M059J (cell line): ENCODE measurements at places on chromosomes 11 and 22.

GRCh38 chr11:75275581-75275980 is 35.0 kb downstream of the TPBGL start:
- no peak for DNase-seq

- DNase-seq = no peak
These were observed 20.4 kb upstream of the EMSY start for GRCh38 chr11:76424379-76424778.

DNA sequence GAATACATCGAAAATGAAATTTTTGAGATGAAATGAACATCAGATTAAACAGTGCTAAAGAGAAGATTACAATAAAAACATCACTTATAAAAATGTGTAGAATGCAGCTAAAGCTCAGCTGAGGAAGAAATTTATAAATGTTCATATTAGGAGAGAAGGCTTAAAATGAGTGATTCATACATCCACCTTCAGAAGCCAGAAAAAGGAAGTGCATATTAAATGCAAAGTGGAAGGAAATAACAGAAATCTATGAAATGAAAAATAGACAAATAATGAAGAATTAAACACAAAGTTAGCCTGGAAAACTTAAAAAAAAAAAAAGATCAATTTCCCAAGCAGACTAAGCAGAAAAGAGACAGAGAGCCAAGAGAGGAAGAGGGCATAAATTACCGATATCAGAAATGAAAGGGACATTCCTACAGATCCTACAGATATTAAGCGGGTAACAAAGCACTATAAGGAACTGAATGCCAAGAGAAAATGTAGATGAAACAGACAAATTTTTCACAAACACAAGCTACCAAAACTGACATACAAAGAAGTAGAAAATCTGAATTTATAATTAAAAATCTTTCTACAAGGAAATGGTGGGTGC is 7.2 kb upstream of the MOB2 start:
- DNase-seq = no peak

DNA sequence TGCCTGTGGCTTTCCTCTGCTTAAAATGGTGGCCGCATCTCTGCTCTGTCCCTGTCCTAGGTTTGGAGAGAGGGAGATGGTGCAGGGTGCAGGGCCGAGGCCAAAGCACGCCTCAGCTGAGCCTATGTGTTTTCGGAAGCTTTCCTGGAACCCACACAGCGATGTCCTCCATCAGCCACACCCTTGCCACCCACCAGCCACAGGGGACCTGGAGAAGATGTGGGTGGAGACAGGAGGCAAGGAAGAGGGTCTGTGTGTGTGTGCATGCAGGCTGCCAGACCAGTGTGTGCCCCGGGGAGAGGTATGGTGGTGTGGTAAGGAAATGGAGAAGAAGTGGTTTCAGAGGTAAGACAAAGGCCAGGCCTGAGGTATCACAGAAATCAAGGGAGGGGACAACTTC is 155.7 kb downstream of the TBC1D22A start:
- DNase-seq = no peak

GRCh38 chr11:116938471-116939070 is 101.1 kb upstream of the APOA1 start:
- no peak for DNase-seq

GRCh38 chr11:1165256-1166041 is 7.7 kb downstream of the MUC5AC start:
- no peak for DNase-seq

GRCh38 chr22:27935897-27936296 is 16.8 kb upstream of the PITPNB start:
- DNase-seq = no peak

DNA sequence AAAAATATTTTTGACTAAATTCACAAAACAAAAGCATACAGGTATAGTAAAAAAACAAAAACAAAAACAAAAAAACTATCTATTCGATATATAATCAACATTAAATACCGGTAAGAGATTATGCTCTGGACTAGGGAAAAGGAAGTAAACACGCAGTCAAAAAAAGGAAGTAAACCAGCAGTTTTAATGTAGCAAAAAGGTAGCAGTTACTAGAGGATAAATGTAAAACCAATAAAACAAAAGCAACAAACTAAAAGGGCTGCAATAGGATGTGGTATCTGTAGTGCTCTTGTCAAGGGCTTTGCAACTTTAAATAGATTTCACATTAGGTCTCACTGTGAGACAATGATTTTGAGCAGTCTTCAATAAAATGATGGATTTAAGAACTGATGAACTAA is 2.4 kb downstream of the TRIM22 start:
- DNase-seq = no peak

DNA sequence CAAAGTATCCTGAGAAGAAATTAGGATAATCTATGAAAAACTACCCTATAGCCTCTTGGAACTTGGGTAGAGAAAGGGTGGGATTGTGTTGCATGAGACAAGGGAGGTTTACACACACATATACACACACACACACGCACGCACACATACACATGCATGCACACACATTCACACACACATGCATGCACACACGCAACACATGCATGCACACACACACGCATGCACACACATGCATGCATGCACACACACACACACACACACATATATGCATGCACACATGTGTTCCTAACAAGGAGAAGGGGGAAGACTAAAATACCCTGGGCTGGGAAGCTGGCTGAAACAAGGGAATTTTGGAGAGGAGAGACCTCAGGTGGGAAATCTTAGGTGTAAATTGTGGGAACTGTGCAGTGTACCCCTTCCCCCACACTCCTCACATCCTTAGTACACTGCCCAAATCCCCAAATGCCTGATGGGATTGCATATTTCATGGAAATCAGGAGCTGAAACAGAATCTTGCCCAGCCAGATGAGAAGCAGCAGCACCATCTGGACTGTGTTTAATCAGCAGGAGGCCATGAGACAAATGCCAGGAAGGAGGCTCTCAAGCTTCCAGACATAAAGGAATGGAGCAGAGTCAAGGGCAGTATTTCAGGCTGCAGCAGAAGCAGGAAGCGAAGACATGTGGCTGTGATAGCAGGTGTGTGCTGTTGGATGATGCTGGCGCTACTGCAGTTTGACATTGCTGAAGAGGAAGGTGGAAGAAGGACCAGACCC is 14.6 kb upstream of the POLD3 start:
- DNase-seq = no peak

- DNase-seq = no peak
These were observed 1043.1 kb downstream of the JRKL start for GRCh38 chr11:97432926-97433325.

DNA sequence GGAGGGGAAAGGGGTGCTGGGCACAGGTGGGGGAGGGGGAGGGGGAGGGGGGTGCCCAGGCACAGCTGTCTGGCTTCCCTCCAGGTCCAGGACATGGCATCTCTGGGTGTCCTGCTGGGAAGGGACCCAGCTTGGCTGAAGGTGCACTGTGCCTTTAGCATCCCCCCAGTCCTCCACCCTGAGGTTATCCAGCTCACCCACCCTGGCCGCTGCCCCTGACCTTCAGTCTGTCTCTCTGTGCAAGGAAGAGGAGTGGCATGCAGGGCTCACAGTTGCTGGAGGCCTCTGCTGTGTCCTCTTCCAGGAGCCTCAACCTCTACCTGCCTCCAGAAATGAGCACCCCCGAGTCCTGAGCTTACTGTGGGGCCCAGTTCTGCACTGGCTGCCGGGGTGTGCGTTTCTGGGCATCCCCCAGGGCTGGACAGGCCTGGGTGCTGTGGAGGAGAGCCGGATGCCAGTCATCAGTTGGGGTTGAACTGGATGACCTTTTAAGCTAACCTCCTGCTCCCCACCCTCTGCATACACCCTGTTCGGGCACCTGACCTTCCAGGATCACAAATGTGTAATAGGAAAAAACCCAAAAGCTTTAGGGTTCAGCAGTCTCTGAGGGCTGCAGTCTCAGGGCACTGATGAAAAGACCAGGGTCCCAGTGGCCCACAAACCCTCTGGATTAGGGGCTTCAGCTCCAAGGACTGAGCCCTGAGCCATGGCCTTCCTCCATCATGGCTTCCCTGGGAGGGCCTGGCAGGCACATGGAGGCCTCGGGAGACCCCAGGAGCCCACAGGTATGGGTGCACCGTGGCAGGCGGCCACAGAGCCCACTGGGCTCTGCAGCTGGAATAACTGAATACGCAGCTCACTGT is 9.6 kb upstream of the CTSD start:
- DNase-seq = no peak

- peak; percentile 91 for DNase-seq
These were observed 18.1 kb upstream of the BDNF start for GRCh38 chr11:27718346-27718862.

GRCh38 chr11:130545449-130546072 is 97.1 kb downstream of the ADAMTS15 start:
- no peak for DNase-seq

- peak; percentile 49 for DNase-seq
These were observed 9.7 kb downstream of the USP2 start for GRCh38 chr11:119371778-119372182.

GRCh38 chr11:106379265-106379664 is 301.8 kb downstream of the AASDHPPT start:
- no peak for DNase-seq

DNA sequence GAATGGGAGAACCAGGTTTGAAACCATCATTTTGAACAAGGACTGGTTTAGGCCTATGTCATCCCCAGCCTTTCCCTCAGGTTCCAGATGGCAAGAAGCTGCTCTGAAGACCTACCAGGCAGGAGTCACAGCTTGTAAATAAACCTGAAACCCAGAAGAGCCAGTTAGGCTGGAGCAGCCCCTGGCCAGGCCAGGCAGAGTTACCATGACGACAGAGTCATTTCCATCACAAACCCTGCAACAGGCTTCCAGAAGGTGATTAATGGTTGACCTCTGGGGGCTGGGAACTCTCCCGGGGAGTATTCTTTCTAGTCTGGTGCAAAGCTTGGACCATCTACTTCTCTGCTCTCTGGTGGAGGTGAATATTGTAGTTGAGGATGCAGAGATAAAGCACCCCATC is 164.1 kb upstream of the NCAM1 start:
- peak; percentile 20 for DNase-seq

DNA sequence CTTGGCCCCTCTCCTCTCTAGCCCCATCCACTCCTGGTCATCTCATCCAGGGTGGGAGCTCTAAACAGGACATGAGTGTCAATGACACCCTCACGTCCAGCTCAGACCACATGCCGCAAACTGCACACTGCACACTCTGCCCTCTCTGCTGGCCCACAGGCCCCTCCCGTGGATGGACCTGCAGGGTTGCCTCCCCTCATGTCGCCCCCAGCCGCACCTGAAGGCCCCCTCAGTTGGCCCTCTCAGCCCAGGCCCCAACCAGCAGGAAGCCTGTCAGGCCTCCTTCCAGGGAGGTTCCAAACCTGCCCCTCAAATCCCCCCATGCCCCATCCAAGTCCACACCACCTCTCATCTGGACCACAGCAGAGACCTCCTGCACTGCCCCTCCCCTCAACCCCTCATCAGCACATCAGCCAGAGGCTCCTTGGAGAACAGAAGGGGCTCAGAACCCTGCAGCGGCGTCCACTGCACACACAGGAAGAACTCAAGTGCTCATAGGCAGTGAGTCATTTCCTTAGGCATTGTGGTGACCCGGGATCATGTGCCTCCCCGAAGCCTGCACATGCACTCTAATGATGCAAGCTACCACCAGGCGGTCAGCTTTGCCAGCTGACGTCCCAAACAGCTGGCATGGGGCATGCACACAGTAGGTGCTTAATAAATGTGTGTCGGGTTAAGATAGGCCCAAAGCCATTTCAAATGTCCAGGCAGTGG is 12.9 kb upstream of the CDKN1C start:
- peak; percentile 93 for DNase-seq

DNA sequence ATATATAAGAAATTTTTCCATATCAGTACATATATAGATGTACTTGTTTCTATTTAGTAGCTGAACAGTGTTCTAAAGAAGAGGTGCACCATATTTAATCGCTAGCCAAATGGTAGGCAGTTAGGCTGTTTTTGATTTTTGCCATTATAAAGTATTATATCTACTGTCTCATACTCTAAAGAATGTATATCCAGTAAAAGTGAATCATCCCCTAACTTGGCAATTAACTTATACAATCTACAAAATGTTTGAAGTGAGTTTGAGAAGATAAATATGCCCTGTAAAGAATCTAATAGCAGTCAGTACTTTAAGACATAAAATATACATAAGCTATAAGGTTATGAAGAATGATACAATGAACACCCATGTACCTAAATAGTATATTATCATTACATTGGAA is 291.5 kb downstream of the SWAP70 start:
- DNase-seq = no peak

DNA sequence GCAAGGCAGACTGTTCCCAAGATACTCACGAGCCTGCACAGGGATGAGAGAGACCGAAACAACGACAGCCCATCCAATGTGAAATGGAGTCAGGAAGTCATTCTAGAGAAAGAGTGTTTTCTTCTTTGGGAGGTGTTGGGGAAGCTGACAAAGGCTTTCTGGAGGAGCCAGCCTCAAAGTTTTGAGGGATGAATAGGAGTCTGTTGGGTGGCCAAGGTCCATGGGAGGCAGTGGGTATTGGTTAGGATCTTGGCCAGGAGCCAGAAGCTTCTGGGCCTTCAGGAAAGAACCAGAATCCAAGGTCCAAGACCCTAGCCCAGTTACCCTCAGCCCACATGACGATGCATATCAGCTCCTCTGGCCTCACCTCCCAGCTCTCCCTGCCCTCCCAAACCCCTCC is 59.9 kb upstream of the SHISAL1 start:
- no peak for DNase-seq

GRCh38 chr11:104206936-104207335 is 43.0 kb upstream of the PDGFD start:
- DNase-seq = no peak

- no peak for DNase-seq
These were observed 5.8 kb downstream of the FADS2 start for GRCh38 chr11:61833926-61834277.

DNA sequence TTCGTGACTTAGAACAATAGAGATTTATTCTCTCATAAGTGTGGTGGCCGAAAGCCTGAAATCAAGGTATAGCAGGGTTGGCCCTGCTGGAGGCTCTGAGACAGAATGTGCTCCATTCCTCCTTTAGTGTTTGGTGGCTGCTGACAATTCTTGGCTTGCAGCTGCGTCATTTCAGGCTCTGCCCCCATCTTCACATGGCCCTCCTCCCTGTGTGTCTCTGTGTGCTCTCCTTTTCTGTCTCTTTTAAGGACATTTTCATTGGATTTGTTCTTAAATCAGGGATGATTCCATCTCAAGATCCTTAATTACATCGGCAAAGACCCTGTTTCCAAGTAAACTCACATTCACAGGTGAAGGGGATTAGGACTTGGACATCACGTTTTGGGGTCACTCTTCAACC is 10.2 kb upstream of the APOL6 start:
- DNase-seq = no peak

GRCh38 chr22:50728523-50728931 is 9.5 kb upstream of the ACR start:
- no peak for DNase-seq

DNA sequence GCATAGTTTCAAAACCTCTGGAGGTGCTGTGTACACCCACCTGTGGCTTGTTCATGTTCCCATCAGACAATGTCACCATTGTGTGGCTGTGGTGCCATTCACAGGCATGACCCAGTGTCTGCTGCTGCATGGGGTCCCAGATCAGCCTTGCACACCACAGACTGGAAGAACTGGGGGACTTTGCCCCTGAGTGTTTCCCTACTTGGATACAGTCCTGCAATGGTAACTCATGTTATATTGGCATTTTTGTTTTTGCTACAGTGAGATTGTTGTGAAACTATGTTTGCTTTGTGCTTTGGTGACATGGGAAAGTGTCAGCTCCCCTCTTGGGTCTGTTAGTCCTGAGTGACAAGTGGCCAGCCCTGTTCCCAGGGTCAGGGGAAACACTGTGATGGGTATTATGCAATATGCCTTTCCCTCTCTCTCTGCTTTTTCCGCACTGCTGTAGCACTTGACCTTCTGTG is 108.8 kb downstream of the NAV2 start:
- no peak for DNase-seq
